ENCODE measurements at places on chromosomes 2 and 18. TPM values are rescaled to one million over a fixed set of nuclear protein-coding genes. Genes with fewer than 3 reads are reported as not detected.
A peak's percentile ranks its signal among the peaks of the same experiment; 100 is the strongest.

Gene SIX3
- total RNA-seq: not detected

Gene CPO
- total RNA-seq: not detected

- no peak for DNase-seq
Measured at GRCh38 chr18:49030138-49030537, 79.4 kb upstream of the SMAD7 start.

- DNase-seq: no peak
Measured at GRCh38 chr2:234682492-234683228, 185.8 kb upstream of the ARL4C start.

GRCh38 chr2:54289917-54290316 is 33.9 kb upstream of the TSPYL6 start:
- DNase-seq: no peak

DNA sequence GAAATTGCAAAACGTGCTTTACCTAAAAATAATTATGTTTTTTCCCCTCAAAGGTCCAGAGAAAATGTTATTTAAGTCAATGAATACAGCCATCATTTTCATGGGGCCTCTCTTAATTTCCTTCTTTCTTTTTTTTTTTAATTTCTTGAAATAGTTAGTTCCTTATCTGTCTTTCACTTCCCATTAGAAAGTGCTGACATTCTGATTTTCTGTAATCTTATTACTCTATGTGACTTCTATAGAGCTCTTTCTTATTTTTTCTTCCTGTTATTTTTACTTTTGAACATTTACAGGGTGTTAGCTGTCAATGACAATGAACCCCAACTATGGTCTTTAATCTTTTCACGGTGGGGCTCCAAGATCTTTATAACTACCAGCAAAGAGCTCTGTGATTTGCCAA is 30.0 kb downstream of the CTLA4 start:
- DNase-seq: no peak

DNA sequence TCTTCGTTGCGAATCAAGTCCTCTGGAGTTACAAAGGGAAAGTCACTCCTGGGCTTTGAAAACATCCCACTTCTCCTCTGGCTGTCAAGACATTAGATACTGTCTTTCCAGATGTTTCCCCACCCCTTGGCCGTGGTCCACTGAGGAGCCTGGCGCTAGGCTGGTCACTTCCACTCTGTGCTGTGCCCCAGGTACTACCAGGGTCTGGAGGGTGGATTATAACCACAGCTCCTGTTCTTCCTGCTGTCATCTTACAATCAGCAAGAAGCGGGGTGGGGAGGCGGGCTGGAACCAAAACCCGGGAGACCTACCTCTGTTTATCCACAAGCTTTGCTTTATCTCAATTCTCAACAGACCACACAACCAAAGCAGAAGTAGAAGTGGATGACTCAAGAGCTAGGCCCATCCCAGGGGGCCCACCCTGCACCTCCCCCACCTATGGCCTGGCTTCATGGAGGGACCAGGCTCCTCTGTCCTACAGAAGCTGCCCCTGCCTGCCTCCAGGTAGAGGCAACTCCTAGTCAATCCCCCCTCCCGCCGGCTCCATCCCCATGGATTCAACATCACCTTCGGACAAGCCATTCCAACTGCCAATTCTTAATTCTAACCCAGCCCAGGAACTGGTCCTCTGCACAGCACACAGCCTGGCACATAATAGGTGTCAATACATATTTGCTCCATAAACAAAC is 17.8 kb downstream of the SMAD7 start:
- no peak for DNase-seq

- peak; percentile 22 for DNase-seq
Measured at GRCh38 chr18:12391487-12392165, 14.6 kb upstream of the AFG3L2 start.

DNA sequence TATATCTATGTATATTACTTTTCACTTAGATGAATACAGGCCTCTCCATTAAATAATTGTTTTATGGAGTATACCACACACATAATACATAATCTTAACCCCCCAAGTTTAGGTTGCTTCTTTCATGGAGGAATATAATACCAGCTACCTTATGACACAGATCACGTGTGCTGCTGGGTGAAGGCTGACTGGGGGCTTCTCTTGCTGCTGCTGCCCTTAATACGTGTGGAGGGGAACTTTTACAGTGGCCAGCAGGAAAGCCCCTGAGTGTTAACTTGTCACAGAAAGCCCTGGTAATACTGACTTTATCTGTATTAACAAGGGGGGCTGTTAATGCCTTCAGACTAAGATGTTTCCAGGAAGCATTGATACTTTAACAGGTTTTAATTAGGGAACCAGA is 63.1 kb downstream of the LAMA3 start:
- no peak for DNase-seq

- DNase-seq: no peak
Measured at GRCh38 chr2:137769406-137769805, 194.9 kb upstream of the HNMT start.

Measured in CD4-positive, alpha-beta T cell (primary cell).